ENCODE measurements at places on chromosomes 2 and 18.

DNA sequence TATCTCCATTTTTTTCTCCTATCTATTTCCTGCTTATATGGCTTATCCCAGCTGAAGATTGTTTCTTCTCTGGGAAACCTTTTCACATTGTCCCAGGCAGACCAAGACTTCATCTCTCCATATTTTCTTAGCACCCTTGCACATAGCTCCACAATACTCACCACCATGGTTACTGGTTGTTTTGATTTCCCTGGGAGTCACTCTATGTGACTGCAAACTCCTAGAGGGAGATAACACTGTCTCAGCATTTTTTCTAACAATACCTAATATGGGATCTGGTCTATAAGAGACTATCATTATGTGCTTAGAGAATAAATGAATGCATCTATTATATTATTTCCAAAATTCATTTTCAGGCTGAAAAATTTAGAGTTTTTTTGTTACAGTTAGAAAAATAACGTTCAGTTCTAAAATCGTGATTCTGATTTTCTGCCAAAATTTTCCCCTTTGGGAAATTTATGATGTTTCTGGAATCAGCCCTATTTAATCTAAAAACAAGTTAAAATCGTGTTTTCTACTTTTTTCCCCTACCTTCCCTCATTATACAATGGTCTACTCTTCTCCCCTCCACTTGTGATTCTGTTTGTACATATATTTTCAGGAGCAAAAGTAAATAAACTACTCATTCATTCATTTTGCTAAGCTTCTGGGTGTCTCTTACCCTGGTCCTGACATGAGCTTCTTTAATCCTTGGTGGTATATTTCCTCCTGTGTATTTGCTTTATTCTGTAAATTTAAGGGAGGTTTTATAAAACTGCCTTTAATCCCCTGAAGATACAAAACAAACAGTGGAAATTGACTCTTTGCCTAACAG lies 95.4 kb downstream of the HNMT start:
- DNase-seq = no peak

GRCh38 chr2:154556607-154557006 lies 141.9 kb upstream of the KCNJ3 start:
- no peak for DNase-seq

- DNase-seq = no peak
These were observed 178.5 kb downstream of the DIS3L2 start for GRCh38 chr2:232139786-232140562.

GRCh38 chr2:9109871-9110270 lies 96.7 kb upstream of the ASAP2 start:
- no peak for DNase-seq

GRCh38 chr2:171522788-171523087 lies 464 bp downstream of the CYBRD1 start:
- DNase-seq = no peak

- DNase-seq = no peak
These were observed 39.8 kb downstream of the CHMP3 start for GRCh38 chr2:86523491-86523890.

- DNase-seq = no peak
These were observed 15.9 kb downstream of the CCDC93 start for GRCh38 chr2:117997872-117998454.

GRCh38 chr2:78585871-78586270 lies 439.6 kb upstream of the REG3G start:
- no peak for DNase-seq

DNA sequence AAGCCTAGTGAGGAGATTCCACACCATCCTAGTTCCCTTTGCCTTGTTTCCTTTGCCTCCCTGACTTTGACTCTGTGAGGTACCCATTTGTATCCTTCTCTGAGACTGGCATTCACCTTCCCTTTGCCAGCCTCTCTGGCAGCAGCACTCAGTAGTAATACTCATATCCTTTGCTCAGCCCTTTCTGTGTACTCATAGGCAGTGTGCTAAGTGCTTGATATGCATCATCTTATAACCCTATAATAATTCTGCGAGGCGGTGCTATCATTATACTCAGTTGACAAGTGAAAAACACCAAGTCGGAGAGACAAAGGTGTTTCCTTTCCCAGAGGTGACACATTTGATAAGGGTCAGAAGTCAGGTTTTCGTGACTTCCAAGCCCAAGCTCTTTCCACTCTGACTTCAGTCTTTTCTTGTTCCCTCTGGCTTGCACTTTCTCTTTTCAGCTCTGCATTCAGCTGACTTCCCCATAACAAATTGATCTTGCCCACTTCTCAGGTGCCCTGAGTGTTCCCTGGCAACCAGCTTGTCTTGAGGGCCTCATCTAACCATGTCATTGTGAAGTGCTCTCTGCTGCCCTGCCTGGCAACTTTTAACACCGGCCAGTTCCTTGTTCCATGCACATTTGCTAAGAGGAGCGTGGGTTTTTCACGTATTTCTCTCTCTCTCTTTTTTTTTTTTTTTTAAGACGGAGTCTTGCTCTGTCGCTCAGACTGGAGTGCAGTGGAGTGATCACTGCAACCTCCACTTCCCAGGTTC lies 94.5 kb upstream of the UPP2 start:
- no peak for DNase-seq

All from activated CD8-positive, alpha-beta memory T cell treated with anti-CD3 and anti-CD28 coated beads for 48 hours (primary cell).